ENCODE measurements at places on chromosomes 5 and 9.

DNA sequence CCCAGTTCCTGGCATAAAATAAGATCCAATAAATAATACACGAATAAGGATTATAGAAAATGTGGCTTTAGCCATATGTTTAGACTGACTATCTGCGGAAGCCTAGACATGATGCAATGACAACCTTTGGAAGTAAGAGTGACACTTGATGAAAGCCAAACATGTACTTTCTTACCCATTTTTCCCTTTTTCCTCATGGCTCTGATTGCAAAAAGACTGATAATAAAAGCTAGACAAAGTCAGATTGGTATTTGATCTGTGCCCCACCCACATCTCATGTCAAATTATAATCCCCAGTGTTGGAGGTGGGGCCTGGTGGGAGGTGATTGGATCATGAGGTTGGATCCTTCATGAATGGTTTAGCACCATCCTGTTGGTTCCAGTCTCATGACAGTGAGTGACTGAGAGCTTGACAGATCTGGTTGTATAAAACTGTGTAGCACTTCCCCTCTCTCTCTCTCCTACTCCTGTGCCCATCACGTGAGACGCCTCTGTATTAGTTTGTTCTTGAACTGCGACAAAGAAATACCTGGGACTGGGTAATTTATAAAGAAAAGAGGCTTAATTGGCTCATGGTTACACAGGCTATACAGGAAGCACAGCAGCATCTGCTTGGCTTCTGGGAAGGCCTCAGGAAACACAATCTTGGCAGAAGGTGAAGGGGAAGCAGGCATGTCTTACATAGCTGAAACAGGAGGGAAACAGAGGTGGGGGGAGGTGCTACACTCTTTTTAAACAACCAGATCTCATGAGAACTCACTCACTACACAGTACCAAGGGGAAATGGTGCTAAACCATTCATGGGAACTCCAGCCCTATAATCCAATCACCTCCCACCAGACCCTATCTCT, 243.4 kb upstream of the PIK3R1 start:
- no peak for DNase-seq

DNA sequence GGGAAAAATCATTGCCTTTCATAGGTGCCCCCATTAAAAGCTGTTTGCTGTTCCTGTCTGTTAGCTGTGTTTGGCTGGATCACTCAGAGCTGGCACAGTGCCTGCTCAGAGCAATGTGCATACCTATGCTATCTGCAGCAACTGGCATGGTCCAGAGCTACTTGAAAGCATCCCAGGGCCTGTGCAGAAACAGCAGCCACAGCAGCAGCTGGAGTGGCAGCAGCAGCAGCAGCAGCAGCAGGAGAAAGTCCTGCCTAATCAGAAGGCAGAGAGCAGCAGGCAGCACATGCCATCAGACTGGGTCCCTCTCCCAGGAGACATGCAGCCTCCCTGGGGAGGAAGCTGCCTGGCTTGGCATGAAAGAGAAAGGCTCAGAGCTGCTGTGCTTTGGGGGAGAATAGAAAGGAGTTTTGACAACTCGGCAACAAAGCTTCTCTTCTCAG, 243.8 kb upstream of the WWC1 start:
- DNase-seq: no peak

GRCh38 chr9:85172001-85172978, 502.8 kb downstream of the NTRK2 start:
- no peak for DNase-seq

DNA sequence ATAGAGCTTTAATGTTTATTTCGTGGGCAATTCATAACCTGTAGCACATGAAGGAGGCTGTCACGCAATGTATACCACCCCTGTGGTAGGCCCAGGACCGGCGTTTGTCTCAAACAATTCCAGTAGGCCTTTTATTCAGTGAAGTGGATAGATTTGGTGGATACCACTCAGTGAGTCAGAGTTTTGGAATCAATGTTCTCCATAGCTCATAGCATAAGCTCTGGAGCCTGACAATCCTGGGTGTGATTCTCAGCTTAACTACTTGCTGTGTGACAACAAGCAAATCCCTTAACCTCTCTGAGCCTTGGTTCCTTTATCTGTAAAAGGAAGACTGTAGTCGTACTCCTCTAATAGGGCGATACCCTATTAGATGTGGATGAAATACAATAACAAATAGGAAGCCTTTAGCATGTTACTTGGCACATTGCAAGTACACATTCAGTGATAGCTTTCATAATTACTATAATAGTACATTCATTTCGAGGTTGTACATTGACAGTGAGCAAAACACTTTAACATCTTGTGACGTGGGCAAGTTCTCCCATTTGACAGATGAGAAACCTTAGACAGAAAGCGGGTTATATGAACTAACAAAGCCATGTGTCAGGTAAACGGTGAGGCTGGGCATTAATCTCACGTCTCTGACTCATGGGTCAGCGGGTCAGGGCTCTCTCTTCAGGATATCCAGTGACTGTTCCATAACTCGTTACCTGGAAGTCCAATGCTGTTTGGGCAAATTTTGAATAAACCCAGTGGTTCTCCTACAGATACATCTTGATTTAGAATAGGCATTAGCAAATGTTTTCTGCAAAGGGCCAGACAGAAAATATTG, 130.8 kb downstream of the C9orf152 start:
- no peak for DNase-seq

DNA sequence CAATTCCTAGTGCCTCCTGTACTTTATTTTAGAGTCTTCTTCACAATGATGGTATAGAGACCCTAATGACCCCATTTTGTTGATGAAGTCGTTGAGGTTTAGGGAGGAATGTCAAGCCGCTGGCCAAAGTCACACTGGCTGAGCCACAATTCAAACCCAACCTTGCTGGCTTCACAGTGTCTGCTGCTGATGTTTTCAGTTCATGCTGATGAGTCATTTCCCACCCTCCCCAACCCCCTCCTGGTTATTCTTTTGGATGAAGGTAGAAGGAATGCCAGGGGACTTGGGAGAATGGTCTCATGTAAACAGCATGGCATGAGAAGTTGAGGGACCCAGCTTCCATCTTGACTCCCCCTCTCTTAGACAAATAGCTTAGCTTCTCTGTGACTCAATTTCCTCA, 68.6 kb downstream of the TMEM252 start:
- DNase-seq: no peak

GRCh38 chr5:72662936-72663335, 153.5 kb upstream of the TNPO1 start:
- DNase-seq: no peak

DNA sequence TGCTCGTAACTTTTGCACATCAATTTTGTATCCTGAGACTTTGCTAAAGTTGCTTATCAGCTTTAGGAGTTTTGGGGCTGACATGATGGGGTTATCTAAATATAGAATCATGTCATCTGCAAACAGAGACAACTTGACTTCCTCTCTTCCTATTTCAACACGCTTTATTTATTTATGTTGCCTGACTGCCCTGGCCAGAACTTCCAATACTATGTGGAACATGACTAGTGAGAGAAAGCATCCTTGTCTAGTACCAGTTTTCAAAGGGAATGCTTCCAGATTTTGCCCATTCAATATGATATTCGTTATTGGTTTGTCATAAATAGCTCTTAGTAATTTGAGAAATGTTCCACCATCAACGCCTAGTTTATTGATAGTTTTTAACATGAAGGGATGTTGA, 65.4 kb upstream of the CDH12 start:
- DNase-seq: no peak

GRCh38 chr9:5375091-5375490, 35.4 kb upstream of the RLN1 start:
- no peak for DNase-seq

DNA sequence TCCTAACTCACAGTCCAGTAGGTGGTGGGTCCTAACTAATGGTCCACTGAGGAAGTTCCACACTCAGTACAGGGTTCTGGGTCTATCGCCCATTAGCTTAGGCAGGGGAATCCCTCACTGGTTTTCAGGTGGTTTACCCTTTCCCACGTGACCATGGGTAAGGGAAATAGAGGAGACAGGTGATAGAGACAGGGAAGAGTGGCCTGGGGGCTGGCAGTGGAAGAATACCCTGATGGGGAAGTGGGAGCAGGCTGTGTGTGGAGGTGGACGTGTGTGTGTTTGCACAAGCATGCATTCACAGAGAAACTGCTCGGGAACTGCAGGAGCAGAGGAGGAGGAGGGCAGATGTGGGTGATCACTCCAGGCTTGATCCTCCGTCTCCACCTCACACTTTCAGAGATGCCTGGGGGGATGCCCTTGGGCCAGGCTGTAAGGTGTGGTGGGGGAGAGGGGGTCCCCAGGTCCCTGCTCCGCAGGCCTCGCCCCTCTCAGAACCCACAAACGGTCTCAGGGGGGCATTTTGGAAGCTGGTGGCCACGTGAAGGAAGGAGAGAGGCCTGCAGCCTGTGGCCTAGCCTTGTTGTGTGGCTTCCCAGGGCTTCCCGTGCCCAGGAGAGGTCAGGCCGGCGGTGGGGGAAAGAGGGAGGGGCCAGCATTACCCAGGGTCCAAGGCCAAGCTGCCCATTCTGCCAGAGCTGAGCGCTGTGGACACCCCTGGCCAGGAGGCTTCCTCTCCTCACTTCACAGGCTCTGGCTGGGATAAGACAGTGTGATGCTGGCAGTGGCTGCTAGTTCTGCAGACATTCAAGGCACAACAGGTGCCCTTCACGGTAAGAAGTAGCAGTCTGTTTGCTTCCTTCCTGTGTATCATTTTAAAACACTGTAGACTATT, 80.0 kb downstream of the OTULIN start:
- no peak for DNase-seq

GRCh38 chr5:15938961-15939360, 240.6 kb downstream of the MARCHF11 start:
- no peak for DNase-seq

DNA sequence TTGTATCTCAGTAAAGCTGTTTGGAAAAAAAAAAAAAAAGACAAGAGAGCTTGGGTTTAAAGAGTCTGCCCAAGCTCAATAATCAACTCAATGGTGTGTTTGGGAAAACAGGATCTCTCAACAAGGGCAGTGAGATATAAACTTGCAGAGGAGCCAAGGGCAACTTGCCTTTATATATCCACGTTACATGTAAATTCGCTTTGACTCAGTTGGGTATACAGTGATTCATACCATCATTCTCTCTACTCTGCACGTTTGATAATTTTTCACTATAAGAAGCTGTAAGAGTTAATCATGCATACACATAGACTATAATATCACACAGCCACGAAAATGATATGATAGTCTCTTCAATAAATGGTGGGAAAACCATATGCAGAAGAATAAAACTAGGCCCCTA, 24.9 kb downstream of the ADAM19 start:
- DNase-seq: no peak

DNA sequence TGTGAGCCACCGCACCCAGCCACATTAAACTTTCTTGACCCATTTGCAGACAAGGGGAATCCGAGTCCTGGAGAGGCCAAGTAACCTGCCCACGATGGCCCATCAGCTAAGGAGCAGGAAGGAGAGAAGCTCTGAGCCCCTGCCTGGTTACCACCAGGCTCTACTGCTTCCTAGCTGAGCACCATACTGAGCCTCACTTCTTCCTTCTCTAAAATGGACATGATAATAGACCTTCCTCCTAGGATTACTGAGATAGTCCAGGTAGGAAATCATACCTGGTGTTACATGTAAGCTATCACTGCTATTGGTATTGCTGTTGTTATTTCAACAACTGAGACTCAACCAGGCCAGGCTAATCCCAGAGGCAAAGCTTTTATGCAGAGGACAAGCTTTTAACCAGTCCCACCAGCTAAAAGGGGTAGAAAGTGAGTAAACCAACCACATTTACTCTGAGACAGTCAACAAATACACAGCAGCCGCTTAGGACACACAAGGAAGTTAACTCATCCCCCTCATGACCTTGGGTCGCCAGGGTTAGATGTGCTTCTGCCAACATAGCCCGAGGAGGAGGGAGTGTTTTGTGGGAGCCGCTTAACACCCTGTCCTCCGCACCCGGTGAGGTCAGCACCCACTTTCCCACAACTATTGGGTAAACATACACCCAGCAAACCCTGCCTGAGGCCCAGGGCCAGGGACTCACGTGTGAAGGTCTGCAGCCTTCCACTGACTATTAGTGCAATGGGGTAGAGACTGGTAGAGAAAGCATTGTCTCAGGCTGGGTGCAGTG, 20.6 kb upstream of the PTGES start:
- no peak for DNase-seq

GRCh38 chr5:54311176-54311677, 854 bp upstream of the ARL15 start:
- DNase-seq: no peak

- no peak for DNase-seq
Observed at GRCh38 chr5:150278046-150278730, 11.4 kb downstream of the CAMK2A start.

- DNase-seq: no peak
Observed at GRCh38 chr5:117486261-117486660, 911.6 kb upstream of the SEMA6A start.

GRCh38 chr5:138364576-138364975, 12.1 kb downstream of the KDM3B start:
- no peak for DNase-seq

- DNase-seq: no peak
Observed at GRCh38 chr9:118273048-118273447, 568.8 kb downstream of the TLR4 start.

DNA sequence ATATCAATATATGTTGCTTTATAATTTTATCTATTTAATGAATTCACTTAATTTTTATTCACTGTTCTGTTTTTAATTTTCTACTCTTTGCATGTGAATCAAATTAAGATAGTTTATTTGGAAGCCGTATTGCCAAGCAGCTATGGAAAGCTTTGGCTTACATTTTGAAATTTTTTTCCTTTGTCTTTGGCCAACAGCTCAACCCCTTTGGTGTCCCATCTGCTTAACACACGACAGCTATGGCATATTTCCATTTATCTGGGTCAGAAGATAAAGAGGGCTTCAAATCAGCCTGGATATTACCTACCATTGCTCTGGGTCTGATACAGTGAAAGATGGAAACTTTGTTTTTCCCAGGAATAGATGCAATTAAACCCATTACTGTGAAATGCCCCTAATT, 201.0 kb downstream of the WDR70 start:
- no peak for DNase-seq

- no peak for DNase-seq
Observed at GRCh38 chr5:169956756-169957155, 23.5 kb downstream of the INSYN2B start.

DNA sequence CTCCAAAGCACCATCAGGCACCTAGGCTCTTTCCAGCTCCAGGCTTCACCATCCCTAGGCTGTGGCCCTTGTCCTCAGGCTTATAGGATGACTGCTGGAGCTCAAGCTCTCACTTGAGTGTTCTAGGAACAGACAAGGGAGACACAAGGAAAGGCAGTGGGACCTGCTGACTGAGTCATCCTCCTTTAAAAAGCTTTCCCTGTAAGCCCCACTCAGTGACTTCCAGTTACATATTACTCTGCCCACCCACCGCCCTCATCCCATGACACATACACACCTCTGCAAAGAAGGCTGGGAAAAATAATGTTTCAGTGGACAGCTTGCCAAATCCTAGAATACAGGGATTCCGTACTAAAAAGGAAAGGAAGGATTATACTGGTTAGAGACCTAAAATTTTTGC, 154.2 kb upstream of the ZNF366 start:
- no peak for DNase-seq

- no peak for DNase-seq
Observed at GRCh38 chr9:21053851-21054250, 22.4 kb upstream of the HACD4 start.

- DNase-seq: no peak
Observed at GRCh38 chr5:158895588-158895987, 204.1 kb downstream of the EBF1 start.

Measured in stimulated activated CD4-positive, alpha-beta T cell treated with anti-CD3 and anti-CD28 coated beads, Interleukin-15, amount 100 ng/mL, for 48 hours (primary cell).